GM23338 (cell line): ENCODE measurements at places on chromosomes 5 and 9.

- DNase-seq = no peak
Observed at GRCh38 chr9:89854715-89855475, 250.1 kb downstream of the GADD45G start.

DNA sequence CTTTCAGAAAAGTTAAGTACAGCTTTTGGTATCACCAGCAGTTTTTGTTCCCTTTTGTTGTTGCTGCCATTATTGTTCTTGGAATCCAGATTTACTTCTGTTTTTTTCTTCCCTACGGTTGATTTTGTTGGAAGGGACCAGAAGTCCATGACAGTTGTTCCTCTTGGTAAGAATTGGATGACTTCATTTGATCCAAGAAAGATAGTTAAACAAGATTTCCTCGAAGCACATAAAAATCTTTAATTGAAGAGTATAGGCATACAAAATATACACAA lies 65.4 kb downstream of the CDC42SE2 start:
- no peak for DNase-seq

DNA sequence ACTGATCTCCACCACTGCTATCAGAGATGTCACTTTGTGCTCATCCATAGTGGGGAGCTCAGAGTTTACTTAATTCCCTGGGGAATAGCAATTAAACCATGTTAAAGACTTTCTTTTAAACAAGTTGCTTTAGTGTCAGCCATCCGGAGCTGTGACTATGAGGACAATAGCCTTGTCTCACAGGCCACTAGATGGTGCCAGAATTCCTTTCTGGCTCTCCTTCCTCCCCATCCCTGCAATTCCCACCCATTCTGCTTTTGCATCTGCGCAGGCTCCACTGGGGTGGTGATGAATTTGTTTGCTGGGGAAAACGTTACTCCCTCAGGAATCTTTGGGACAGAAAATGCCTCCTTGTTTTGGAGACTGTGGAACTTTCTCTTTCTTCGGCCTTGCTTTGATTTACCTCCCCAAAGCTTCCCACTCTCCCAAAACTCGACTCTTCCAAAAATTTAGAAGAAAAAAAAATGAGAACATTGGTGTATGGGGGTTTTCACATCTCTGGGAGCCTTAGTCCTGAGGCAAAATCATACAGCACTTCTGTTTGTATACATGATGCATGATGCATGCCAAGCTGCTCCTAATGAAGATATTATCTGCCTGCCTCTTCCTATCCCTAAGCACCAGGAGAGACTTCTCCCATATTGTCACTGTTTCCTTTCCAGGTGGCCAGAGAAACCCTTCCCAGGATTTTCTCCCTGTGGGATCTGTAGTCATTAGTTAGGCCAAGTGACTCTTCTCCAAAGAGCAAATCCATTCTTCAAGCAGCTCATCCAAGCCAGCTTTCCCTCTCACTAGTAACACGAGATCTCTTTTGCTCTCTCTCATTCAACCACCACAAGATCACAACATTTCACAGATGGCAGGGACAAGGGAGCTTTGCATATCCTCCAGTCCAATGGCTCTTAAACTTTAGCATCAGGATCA lies 466.1 kb downstream of the TLR4 start:
- DNase-seq = peak; percentile 82

DNA sequence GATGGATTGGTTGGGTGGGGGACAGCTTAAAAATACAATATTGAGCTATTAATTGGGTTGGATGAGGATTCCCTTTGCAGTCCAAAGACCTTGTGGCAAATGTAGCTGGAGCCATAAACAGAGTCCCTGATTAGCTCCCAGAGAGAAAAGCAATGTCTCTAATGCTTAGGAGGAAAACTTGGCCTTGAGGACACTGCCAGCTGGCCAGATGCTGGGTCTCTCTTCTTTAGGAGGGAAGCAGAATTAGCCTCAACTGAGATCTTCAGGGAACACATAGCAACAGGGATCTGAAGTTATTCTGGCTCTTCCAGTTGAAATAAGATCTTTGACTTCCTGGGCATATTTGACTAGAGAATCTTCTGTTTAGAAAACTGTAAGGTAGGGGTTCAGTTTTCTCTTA lies 121.7 kb upstream of the WWC1 start:
- no peak for DNase-seq

DNA sequence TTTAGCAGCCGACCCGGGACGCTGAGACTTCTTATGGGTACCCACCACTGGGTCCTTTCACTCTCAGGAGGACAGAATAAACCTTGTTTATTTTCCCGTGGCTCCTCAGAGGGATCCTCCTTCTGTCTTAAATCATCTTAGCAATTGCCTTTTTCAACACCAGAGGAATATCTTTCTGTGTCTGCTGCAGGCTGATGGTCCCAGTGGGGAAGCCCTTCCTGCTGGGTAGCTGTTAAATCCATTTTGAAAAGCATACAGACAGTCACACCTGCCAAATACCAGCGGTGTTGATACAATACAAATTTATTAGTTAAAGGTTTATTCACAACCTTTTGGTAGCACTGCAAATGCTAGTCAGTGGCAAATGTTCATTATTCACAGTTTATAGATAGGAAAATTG lies 222.9 kb downstream of the AOPEP start:
- no peak for DNase-seq

DNA sequence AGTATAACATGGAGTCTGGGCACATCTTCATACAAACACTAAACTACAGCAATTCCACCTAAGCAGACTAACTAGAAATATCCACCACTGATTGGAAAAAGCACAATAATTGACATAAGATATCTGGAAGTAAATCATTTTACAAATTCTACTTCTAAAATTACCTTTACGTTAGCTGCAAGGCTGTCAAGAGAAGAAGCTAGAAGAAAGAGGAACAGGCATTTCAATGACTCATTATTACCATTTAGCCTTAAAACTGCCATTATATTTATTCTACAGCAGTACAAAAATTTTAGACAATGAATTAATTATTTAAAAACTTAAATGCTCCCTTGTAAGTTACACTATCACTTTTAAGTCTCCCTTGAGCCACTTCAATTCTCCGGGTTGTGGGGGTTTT lies 43.4 kb upstream of the PLPP6 start:
- DNase-seq = no peak

- no peak for DNase-seq
Observed at GRCh38 chr9:600006-600405, 241.5 kb upstream of the DMRT1 start.

DNA sequence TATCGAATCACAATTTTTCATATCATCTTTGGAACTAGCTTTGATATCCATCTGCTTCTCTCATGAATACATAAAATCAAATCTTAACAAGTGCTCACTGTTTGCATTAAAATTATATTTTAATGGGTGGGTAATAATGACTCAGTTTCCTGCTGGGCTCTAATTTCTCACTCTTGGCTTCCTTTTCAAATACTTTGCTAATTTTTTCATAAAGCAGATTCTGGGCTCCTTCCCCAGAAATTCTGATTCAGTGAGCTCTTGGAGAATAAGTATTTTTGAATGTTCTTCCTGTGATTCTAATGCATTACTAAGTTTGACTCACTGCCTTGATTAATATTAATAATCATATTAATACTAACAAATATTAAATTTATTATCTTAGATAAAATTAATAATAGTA lies 48.9 kb downstream of the YIPF5 start:
- DNase-seq = no peak

DNA sequence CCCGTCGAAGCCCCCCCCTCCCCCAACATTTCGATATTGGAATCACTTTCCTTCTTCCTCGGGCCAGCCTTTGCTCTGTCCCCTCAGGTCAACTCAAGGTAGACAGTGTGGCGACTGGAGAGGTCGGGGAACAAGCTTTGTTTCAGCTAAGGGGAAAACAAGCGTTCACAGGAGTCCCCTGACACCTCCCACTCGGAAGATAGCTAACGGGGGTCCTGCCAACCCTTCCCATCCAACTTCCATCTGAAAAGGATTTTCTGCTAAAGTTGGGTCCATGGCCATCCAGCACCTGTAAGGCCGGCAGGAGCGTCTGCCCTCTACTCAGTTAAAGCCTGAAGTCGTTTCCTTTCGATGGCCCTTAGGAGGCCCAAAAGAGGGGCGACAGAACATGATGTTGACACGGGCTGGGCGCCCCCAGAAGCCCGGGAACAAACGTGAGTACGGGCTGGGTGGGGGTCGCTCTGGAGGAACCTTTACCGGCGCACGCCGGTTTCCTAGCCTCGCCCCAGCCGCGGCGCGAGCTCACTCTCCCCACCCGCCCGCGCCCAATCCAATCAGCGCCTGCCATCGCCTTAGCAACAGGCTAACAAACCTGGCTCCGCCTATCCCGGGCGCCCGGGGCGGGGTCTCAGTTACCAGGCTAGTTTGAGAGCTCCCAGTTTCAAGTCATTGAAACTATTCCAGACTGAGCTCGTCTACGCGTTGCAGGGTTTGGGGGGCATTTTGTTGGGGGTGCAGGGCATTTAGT lies 2.5 kb downstream of the ARRDC3 start:
- peak; percentile 98 for DNase-seq

GRCh38 chr5:59905188-59905587 lies 11.7 kb upstream of the PDE4D start:
- no peak for DNase-seq

DNA sequence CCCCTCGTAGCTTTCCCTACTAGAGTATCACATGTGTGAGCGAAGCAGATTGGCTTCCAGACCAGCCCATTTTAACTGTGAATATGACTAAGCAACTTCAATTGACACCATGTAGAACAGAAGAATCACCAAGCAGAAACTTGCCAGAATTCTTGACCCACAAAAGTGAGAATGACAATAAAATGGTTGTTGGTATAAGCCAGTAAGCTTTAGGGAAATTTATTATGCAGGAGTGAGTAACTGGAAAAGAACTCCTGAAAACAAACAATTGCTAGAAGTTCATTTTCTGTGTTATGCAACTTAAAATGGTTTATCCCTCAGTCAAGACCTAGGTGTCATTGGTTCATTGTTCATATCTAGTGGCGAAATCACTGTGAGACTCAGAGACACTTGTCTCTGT lies 303.1 kb downstream of the DMRT2 start:
- DNase-seq = no peak

- no peak for DNase-seq
Observed at GRCh38 chr9:35956651-35957050, 1.3 kb downstream of the OR2S2 start.

- no peak for DNase-seq
Observed at GRCh38 chr9:82797534-82797933, 265.4 kb downstream of the RASEF start.
